GM10248 (cell line): ENCODE measurements at places on chromosomes 13 and 19.

DNA sequence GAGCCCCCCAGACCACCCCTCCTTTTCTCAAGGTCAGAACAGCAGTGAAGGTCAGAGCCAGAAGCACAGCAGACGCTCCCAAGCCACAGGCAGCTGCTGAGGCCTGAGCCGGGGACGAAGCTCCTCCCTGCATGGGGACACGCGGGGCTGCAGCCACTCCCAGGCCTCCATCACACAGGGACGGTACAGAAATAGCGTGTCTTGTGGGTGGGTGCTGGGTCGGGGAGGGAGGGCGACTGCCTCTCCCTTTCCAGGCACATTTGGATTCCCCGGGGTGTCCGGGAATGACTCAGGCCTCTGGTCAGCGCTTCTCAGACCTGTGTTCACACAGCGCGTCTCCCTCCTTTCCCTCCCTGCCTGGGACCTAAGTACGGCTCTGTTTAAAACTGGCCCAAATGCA is 33.2 kb downstream of the RASA3 start:
- DNase-seq: peak; percentile 79

- DNase-seq: no peak
These were observed 27.7 kb downstream of the EFNB2 start for GRCh38 chr13:106507560-106508274.

DNA sequence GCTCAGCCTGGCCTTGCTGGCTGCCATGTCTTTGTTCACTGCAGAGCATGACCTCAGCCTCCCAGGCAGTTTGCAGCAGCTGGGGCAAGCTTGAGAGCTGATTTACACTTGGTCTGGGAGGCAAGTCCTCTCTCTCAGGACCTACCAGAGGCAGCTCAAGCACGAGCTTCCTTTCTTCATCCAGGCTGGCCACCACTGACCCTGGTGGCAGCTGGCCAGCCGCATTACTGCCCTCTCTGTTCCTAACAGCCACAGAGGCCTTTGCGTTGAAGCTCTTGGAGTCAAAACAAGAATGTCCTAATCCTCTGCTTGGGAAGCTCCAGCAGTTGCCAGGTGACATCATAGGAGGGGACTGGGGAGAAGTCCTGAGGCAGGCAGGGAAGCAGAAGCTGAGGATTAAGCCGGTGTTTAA is 85.7 kb downstream of the NUFIP1 start:
- DNase-seq: no peak

- no peak for DNase-seq
These were observed 12.5 kb downstream of the TM6SF2 start for GRCh38 chr19:19260417-19261214.

DNA sequence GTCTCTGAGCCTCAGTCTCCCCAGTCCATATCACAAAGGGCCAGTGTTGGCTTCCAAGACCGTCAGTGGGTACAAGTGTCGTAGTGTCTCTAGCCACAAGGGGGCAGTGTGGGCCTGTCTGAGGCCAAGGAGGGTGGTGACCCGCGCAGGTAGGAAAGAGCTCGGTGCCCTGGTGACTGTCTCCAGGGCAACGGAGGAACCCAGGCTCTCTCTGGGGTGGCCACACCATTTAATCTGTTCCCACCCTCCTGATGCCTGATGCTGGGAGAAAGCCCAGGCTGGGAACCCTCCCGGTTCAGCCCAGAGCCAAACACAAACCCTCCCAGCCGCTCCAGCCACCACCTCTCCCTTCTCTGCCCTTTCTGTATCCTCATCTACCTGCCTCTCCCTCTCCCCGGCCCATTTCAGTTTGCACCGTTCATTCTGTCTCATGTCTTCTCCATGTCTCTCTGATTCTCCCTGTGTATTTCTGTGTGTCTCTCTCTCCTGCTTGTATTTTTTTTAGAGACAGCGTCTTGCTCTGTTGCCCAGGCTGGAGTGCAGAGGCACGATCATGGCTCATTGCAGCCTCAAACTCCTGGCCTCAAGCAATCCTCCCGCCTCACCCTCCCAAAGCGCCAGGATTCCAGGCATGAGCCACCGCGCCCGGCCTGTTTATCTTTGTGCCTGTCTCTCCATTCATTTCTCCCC is 17.5 kb upstream of the MEIS3 start:
- peak; percentile 87 for DNase-seq

- no peak for DNase-seq
These were observed 1411.2 kb upstream of the MIR17HG start for GRCh38 chr13:89936256-89936655.

DNA sequence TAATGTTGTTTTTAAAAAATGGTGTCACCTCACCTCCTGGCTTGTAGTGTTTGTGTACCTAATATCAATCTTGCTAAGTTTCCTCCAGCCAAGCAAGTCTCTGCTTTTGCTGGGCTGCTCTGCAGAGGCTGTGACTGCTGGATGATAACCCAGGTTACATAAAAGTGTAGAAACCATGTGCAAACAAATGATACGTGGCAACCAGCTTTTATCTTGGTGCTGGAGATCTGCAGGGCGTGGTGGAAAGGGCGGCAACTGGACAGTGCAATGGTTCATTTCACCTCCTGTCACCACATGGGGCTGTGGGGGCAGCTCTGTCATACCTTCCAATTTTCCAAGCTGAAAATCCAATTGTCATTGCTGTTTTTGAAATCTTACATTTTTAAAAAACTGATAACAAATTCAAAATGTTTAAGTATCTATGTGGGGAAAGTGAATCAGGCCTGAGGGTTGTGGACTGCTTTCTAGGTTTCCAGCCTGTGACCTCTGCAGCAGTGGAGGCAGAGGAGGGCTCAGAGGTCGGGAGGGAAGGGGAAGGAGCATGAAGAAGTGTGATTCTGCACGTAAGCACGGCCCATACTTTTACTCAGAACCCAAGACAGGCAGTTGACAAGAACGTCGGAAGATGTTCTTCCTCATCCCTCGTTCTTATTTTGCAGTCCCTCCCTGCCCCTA is 9.7 kb downstream of the GPR42 start:
- no peak for DNase-seq

DNA sequence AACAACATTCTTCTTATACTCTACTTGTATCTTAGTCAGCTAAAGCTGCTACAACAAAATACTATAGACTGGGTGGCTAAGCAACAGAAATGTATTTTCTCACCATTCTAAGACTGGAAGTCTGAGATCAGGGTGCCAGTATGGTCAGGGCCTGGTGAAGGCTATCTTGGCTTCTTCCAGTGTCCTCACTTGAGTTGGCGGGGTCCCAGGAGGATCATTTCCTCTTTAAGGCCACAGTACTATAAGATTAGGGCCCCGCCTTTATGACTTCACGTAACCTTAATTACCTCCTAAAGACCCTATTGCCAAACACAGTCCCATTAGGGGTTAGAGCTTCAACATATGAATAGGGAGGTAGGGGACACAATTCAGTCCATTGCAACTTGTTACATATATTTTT is 30.7 kb upstream of the DOCK9 start:
- DNase-seq: no peak

DNA sequence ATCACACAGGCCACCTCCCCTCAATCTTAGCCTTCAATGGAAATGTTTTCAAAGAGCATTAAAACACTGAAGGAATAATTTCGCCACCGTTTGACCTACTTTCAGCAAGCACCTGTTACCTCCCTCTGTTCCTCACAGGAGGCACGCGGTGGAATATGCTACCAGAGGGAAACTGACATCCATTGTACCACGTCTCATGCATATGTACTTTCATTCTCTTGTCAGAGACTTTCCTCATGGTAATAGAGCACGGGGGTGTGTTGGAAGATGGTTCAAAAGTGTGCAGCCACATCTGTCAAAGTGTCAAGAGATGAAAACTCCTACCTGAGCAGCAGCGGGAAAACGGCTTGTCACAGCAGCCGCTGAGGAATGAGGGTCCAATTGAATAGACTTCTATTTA is 143.4 kb downstream of the NALCN start:
- DNase-seq: no peak
